CD4-positive, alpha-beta T cell treated with Interleukin-15 for 4 hours (primary cell): ENCODE measurements at places on chromosomes 1 and 21.

- no peak for DNase-seq
Measured at GRCh38 chr1:36159614-36160387, 3.8 kb downstream of the MAP7D1 start.

DNA sequence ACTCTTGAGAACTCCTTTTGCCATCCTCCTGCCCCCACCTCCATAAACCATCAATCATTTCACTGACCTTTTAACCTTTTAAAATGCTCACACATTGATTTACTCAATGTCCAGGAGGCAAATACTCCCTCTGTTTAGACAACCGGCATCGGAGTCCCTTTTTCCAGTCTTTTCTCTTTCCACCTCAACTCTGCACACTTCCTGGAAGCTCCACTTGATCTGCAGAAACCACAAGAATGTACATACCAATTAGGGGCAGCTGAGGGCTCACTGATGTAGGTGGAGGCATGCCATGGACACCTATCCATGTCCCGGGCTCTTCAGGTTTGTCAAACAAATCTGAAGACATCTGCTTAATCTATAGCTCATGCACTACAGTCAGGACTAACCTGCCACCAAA lies 5.3 kb upstream of the AMIGO1 start:
- DNase-seq: no peak

DNA sequence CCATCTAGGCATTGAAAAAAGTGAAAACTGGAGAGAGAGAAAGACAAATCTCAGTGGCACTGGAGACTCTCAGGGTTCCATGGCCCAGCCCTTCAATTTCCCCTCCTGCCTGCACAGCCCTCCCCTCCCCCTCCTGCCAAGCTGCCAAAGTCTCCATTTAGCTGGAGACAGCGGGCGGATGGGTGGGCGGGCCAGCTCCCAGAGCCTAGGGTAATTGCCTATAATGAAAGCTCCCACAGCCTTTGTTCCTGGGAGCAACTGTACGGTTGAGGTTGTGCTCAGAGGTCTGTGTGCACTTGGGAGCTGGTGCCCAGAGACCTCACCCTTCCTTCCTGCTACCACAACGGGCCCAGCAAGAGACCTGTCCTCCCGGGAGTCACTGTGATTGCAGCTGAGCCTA lies 89.6 kb downstream of the NAV1 start:
- DNase-seq: no peak

- DNase-seq: no peak
Measured at GRCh38 chr1:163834778-163835177, 513.0 kb downstream of the NUF2 start.

DNA sequence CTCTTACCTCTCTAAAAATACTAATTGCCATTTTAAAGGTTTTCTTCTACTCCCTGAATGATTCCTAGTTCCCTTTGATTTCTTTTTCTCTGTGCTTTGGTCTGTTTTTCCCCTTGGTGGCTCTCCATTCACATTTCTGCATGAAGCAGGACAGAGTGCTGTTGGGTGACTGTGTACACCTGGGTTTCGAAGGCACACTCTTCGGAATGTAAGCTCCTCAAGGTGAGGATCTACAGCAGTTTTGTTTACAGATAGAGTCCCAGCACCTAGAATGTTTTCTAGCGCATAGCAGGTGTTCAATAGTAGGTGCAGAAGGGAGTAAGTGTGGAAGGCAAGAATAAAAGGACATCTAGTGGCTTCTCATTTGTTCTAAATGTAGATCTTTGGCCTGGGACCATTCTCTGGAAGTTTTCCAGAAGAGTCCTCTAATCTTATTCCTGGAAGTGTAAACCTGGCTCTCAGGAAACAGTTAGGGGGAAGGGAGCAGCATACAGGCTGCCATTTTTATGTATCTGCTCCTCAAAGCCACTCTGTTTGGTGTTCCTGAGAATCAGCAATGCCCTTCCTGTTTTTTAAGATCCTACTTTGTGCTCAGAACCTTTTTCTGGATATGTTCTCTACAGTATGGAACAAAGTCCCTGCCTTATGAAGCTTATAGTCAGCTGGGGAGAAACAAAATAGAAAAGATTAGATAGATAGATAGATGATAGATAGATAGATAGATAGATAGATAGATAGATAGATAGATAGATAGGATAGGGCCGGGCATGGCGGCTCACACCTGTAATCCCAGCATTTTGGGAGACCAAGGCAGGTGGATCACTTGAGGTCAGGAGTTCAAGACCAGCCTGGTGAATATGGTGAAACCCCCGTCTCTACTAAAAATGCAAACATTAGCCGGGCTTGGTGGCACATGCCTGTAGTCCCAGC lies 22.8 kb upstream of the EFNA1 start:
- DNase-seq: no peak

GRCh38 chr1:77282187-77282865 lies 507 bp downstream of the AK5 start:
- DNase-seq: peak; percentile 16

DNA sequence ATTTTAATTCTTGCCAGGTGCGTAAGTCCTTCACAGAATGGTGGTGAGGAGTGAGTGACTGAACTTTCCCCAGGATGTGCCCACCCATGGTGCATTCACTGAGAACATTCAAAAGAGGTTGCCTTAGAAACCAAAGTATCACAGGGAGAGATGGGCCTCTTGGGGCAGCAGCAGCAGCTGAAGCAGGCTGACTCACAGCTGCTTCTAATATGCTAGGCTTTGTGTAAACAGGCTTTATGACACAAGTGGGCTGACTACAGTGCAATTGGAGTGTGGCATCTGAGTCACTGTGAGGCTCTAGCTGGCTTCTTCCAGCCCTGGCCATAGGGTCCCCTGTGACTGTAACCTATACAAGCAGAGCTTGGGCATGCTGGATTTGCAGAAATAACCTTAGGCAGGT lies 12.6 kb downstream of the PIGP start:
- DNase-seq: no peak

DNA sequence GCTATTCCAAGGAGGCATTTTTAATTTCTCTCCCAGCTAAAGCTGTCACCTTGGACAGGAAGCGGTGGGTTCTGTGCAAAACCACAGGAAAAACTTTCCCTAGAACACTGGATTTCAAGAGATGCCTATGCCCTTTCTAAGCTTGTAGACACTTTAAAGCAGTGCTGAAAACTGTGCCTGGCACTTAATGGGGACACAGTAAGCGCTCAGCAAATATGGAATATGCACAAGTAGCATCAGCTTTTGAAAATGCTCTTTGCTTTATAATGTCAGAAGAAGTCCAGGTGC lies 50.9 kb upstream of the TARBP1 start:
- DNase-seq: no peak

GRCh38 chr1:68115308-68115707 lies 64.9 kb upstream of the DIRAS3 start:
- DNase-seq: no peak

GRCh38 chr21:32549440-32549839 lies 35.9 kb downstream of the TCP10L start:
- no peak for DNase-seq

DNA sequence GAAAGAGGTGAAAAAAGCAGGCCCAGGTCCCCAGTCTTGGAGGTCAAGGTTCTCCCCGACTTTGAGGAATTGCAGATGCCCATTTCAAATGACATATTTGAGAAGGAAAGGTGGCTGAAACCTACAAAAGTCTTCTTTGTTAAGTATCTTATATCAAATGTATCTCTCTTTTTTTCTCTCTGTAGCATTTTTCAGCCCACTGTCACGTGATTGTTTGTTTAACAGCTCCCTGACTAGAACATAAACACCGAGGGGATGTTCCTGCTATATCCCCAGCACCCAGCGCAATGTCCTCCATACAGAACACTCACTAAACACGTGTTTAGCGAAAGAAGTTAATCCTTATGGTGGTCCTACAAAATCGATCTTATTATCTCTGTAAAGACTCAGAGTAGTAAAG lies 27.6 kb downstream of the BEND5 start:
- DNase-seq: no peak

- no peak for DNase-seq
Measured at GRCh38 chr1:17586172-17586964, 46.9 kb downstream of the ARHGEF10L start.

DNA sequence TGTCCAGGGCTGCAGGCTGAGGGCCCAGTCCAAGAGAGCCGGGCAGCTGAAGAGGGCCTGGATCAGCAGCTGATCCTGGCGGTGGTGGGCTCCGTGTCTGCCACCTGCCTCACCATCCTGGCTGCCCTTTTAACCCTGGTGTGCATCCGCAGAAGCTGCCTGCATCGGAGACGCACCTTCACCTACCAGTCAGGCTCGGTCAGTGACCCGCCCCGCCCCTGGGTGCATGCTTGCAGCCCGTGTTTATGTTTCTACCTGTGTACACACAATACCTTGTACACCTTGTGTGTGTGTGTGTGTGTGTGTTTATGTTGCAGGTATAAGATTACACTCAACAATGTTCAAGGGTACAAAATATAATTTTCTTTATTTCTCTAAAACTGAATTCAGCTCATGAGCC lies 13.0 kb downstream of the TIE1 start:
- DNase-seq: no peak

DNA sequence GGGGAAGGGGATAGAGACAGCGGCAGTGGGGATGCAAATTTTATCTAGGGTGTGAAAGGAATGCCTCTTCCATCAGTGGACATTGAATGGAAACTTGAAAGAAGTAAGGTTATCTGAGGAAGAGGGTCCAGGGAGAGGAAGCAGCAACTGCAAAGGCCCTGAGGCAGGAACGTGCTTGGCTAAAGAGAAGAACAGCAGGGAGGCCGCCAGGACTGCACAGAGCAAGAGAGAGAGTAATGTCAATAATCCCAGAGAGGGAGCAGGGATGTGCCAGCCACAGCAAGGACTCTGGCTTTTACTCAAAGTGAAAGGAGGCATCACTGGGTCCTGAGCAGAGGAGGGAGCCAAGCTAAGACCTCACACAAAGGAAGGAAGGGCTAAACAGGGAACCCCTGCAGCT lies 50.9 kb downstream of the KCND3 start:
- no peak for DNase-seq

DNA sequence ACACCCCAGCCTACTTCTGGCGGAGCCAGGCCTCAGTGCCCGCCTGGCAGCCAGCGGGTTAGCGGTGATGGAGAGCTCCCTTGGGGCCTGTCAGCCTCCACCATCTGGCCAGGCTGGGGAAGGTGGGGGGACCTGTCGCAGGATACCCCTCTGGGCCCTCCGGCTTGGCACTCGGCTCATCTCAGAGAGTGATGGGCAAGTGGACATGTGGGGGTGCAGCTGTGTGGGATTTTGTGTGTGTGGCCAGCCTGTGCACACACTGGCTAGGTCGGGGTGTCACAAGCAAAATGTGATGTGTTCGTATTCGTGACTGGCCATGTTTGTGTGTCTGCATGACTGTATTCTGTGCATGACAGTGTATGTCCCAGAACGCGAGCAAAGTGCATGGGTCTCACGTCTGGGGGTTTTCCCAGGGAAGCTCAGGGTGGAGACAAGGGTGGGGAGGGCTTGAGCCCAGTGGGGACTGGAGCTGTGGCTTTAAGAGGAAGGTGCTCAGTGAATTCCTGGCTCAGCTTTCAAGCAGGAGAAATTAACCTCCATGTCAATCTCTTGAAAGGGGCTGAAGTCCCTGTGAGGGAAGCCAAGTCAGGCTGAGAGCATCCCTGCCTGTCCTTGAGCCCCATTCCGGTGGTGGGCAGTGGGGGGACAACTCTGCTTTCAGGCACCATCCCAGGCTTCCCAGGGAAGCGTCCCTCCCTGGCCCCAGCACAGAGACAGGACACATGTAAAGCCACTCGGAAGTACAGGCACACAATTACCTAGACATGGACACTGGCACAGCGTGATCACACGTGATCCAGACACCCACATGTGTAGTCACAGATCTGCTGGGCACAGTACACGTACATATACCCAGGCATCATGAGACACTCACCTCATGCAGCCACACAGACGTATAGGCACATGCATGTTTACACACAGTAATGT lies 21.1 kb upstream of the ADGRB2 start:
- no peak for DNase-seq

- DNase-seq: no peak
Measured at GRCh38 chr1:4655674-4656532, 1.5 kb downstream of the AJAP1 start.

DNA sequence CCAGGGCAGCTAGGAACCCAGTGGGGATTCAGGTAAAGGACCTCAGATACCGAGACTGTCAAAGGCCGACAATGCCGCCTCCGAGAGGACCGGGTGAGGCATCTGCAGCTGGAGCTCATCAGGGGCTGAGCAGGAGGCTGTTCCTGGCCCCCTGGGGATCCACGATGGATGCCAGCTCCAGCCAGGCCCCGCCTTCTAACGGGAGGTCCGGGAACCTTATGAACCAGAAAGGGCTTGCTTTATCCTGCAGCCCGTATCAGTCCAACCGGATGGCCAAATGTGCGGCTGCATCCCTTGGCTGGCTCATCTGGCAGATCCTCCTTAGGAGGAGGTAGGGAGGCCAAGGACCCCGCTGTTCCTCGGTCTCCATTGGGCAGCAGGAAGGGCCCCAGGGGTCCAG lies 32.0 kb downstream of the SLC45A1 start:
- no peak for DNase-seq

GRCh38 chr1:17184161-17184665 lies 20.7 kb upstream of the PADI1 start:
- no peak for DNase-seq

DNA sequence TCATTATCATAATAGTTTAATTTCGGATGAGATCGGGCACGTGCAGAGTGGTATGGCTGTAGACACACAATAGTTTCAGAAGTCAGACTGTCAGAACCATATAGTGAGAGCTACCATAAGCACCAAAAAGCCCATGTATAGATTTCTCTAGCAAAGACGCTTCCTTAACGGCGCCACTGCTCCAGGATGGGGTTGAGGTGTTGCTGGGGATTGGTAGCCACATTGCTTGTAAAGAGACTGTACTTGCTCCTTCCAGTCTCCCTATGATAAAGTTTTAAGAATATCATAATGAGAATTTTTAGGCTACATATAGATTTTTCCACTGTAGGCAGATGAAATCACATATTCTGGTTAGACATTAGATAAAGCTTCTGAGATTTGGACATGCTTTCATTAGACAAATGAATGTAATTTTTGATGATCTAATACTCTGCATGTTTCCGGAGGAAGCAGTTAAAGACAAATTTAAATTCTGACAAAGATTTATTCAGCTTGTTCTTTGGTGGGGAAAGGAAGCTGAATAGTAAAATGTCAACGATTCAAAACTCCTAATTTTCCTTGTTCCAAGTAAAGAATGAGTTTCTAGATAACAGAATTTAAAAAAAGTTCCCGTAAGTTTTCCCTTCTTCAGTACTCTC lies 77.7 kb downstream of the MAP3K7CL start:
- DNase-seq: no peak

- DNase-seq: no peak
Measured at GRCh38 chr1:162003061-162003829, 20.4 kb downstream of the OLFML2B start.

DNA sequence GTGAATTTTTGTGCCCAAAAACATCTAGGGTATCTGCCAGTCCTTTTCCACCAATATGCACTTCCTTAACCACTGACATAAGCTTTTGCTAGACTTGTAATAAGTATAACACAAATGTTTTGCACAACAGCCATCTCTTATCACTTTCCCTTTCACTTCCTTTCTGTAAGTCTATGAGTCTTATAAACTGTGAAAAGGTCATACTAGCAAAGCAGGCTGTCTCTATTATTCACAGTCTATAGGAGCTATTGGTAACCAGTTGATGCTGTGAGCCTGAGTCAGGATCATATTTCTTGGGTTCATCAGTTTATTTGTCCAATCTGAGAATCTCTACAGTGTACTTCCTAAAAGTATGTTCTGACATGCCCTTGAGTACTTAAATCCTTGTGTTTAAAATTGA lies 172.6 kb downstream of the CHRM3 start:
- DNase-seq: no peak
